Renal cortex interstitium (tissue), 15 donors: ENCODE measurements at places on chromosomes 2 and 18. TPM values are rescaled to one million over a fixed set of nuclear protein-coding genes. Genes with fewer than 3 reads are reported as not detected.

DNA sequence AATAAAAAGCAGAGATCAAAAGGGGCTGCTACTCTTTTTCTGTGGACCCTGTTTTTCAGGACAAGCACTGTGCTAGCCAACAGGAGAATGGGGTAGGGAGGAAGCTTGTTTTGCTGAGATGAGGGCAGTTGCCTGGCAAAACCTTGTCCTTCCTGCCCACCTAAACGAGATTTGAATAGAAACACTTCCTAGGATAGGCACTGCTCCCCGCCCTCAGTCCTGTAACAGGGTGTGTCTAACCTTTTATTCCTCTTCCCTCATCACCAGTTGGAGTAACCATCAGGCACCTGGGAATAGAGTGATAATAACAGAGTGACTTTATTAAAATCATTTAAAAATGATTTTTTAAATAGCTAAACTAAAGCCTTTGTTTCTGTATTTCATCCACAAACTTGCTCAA, 368.8 kb downstream of the LNPK start:
- DNase-seq, result no peak

DNA sequence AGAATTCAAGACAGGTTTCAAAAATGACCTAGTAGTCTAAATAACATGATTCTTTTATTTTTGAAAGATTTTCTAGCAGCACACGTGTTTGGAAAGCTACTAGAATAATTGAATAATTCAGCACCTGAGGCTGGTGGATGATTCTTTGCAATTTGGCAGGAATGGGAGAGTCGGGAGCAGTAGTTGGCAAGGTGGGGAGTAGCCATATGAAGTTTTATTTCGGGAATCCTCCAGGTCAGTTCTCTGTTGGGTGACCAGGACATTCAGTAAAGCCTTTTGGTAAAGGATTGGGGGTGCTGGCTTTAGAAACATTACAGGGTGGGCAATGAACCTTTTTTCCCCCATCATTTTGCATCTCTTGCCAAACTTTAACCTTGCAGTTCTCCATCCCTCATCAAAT, 75.0 kb upstream of the LYPD6B start:
- DNase-seq, result no peak

DNA sequence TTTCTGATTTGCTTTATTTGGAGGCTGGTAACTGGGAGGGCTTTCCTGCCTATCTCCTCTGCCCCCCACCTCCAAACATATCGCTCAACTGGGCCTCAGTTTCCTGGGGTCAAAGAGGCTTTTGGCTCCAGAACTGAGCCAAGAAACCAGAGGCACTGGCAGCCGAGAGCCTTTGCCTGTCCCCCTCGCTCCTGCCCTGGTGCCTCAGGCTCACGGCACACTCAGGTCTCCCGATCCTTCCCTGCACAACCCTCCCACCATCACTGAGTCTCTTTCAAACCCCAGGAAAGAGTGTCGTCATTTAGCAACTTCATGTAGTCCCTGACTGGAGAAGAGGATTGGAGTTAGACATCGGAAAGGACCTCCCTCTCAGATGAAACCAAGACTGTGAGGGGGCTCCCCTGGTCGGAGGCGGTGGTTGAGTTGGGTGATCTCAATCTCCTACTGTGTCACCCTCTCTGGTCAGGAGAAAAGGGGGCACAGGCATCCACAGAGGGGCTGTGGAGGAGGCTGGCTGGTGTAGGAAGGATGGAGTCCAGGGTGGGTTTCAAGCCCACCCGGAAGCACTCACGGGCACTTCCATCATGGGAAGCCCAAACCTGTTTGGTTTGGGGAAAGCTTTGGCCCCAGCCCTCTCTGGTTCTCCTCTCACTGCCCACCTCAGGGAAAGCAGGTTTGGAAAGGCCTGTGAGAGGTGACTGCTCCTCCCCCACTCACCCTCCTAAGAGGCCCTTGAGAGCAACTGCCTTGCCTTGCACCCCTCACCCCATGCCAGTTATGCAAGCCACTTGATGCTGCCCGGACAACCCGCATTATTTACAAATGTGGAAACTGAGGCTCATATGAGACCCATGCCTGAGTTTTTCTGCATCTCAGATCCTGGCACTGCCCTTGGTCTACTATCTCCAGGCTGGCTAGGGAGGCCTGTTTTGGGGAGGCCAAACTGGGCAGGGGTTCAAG, 62.3 kb downstream of the TNS1 start:
- no peak for DNase-seq

- DNase-seq, result no peak
Measured at GRCh38 chr2:173843526-173843925, 121.6 kb downstream of the SP3 start.

DNA sequence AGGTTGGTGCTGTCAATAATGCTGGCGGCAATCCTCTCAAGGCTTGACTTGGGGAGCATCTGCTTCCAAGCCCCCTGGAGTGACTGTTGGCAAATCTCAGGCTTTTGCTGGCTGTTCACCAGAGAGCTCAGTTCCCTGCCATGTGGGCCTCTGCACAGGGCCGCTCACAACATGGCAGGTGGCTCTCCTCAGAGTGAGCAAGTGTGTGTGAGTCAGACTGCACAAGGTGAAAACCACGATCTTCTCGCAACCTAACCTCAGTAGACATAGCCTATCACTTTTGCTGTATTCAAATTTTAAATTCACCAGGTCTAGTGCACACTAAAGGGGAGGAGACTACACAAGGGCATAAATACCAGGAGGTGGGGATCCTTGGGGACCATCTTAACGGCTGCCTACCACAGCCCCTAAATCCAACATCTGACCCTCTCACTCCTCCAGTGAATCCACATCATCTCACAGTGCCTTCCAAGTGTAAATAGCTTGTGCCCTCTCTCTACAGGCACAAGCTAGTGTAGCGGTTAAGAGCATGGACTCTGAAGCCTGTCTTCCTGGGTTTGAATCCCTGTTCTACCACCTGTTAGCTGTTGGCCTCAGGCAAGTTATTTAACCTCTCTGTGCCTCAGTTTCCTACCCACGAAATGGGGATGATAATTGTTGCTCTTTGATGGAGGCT, 187.7 kb upstream of the CXCR4 start:
- DNase-seq, result no peak

GRCh38 chr2:66506265-66506664, 71.3 kb downstream of the MEIS1 start:
- no peak for DNase-seq

DNA sequence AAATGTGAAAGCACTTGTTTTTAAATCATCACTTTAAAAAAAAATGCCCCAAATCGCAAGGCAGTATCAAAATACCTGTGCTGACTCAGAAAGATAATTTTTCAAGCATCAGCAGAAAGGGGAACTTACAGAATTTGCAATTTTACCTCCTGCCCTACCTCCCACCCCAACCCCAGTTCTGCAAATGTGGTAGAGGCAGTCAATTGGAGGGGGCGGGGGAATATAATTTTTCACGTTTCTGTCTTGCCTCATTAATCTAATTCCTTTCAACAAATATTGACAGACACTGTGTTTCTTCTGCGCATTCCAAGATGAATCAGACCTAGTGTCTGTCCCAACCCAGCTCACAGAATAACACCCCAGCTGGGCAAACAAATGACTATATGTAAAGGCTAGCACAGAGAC, 76.8 kb downstream of the ALPK2 start:
- no peak for DNase-seq

FOXI3 gene
- 0.17 TPM for polyA plus RNA-seq

TLX2 gene
- 0.23 TPM for polyA plus RNA-seq

GRCh38 chr2:216416571-216417307, 4.5 kb downstream of the SMARCAL1 start:
- no peak for DNase-seq

HOXD4 gene
- polyA plus RNA-seq, result 80.8 TPM

RNF152 gene
- polyA plus RNA-seq, result 8.4 TPM

C2orf78 gene
- not detected for polyA plus RNA-seq

- DNase-seq, result no peak
Measured at GRCh38 chr2:17363846-17364245, 154.4 kb downstream of the RAD51AP2 start.

PFN4 gene
- 3.5 TPM for polyA plus RNA-seq

KHK gene
- polyA plus RNA-seq, result 55.3 TPM

- peak; percentile 41 for DNase-seq
Measured at GRCh38 chr2:143259368-143259958, 130.2 kb downstream of the ARHGAP15 start.

CIB4 gene
- polyA plus RNA-seq, result 0.33 TPM

DNA sequence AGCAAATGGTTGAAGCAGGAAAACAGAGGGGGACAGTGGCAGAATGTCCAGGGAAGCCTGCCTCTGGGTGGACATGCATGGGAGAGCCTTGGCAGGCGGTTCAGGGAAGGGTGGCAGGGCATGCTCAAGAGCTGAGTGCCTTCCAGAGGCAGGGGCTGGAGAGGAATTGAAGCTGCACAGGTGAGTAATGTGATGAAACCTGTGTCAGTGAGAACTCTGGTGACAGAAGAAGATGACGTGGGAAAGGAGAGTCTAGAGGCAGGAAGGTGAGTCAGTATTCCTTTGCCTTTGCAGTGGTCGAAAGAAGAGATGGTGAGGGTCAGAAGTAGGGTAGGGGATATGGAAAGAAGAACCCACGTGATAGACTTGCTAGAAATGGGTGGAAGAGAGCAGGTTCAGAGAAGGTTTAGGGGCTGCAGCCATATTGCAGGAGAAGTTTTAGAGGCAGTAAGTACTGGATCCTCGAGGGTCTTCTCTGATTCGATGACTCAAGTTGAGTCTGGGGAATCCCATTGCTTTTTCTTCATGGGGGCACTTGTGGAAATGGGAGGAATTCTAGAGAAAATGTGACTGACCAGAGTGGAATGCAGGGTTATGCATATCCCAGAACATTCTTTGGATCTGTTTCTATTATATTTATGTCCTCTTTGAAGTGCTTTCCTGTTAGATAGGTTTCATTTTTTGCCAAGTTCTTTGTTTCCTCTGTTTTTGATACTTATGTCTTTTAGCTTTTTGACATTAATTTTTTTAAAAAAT, 37.4 kb downstream of the TMEM87B start:
- no peak for DNase-seq

DNA sequence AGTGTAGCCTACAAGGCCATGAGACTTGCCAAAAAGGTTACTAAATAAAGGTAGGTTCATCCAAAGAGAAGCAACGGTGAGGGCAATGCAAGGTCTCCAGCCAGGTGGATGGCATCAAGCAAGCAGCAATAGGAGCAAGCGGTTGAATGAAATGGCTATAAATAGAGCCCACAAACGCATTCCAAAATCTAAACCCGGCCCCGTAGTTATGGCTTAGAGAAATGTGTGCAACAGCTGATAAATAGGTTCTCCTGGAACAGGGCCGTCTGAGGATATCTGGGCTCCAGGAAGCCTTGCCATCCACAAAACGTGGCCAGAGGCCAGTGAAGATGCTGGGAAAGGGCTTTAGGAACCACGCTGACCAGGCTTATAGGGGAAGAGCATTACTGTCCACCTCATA, 146.1 kb upstream of the PID1 start:
- DNase-seq, result no peak
